Fibroblast of skin of right biceps (primary cell): ENCODE measurements at places on chromosomes 16 and 17.
A peak's percentile ranks its signal among the peaks of the same experiment; 100 is the strongest.

DNA sequence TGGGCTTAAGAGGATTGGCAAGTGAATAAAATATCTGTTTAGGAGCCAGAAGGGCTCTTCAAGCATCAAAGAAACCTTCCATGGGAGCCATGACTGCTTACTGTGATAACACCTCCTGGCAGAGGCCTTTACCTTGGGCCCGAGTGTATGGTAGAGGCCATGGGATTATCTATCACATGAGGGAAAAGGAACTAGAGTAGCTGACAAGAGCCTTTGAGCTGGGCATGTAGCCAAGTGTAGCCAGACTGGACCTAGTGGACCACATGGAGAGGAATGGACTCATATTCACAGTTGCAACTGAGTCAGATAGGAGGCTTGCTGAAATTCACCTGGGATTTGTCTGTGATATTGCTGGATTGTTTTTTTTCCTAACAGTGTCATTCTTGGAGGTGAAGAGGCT, 276.0 kb upstream of the ZFHX3 start:
- DNase-seq, result peak; percentile 4

GRCh38 chr17:7862692-7863437, 5.1 kb downstream of the CYB5D1 start:
- peak; percentile 72 for DNase-seq

GRCh38 chr17:45784741-45785479, 790 bp downstream of the CRHR1 start:
- no peak for DNase-seq

DNA sequence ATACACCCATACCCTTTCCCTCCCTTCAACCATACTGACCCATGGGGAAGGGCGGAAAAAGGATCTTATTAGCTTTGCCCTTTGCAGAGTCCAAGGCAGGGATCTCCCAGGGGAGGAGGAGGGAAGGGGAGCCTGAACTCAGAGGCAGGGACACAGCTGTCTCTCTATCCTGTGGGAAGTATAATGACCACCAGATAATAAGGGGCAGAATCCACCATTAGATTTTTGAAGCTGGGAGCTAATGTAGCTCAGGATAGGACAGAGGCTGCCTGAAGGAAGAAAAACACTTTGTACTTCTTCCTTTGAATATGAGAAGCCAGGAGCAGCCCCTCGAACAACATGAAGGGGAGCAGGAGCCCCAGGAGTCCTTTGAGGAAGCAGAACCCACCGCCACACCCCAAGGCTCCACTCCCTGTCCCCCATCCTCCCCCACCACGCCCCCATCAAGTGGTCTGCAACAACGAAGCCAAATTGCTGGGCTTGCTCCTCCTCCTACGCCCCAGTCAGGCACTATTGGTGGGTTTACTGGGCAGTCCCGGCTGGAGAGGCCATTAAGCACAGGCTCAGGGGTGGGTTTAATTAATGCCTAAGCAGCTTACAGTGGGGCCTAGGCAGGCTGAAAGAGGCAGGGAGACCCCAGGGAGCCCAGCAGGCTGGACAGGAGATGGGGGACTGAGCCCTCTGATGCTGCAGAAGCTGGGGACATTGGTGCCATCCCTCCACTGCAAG, 5.3 kb downstream of the MPP2 start:
- DNase-seq, result no peak

DNA sequence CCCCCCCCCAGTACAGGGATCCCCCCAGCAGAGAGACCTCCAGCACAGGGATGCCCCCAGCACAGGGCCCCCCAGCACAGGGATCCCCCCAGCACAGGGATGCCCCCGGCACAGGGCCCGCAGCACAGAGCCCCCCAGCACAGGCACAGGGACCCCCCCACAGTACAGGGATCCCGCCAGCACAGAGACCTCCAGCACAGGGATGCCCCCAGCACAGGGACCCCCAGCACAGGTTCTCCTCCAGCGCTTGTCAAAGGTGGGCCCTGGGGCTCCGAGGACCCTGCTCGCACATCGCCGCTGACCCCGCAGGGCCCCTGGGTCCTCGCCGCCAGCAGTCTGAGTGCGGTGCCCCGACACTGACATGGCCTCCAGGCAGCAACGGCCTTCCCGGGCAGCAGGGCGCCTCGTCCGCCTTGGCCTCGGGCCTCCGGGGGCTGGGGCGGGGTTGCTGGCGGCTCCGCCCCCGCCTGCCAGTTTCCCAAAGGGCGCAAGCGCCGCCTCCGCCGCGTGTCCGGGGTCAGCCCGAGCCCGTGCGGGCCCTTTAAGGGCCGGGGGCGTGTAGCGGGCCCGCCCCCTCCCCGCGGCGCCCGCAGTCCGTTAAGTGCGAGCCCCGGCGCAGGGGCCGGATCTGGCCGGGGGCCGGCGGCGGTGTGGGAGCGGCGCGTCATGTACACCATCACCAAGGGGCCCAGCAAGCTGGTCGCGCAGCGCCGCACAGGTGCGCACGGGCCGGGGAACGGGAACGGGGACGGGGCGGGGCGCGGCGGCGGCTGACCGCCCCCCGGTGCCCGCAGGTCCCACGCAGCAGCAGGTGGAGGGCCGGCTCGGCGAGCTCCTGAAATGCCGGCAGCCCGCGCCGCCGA, at the start of gene MCRIP2:
Gene MCRIP2, plus strand, starts transcription at position 503 of the 863 bp plus-strand sequence. Its CDS starts 164 bp downstream, at position 667.
- peak; percentile 64 for DNase-seq

DNA sequence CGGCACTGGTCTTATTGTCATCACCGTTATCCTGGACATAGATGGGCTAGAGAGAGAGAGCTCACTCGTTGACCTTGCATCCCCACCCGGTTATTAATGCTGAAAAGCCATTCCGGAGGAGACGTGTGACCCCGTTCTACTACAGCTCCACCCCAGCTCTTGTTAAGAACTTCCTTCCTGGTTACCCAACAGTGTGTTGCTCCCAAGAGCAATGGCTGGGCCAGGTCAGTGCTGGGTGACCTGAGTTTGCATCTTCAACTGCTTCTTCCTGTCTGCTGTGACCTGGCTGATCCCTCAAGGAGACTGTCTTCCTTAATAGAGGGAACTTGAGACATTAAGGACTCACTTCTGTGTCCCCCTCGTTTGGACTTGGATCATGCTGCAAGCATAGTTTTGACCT, 96.1 kb upstream of the SDK2 start:
- no peak for DNase-seq

GRCh38 chr16:70478912-70479341, 24.5 kb downstream of the FCSK start:
- DNase-seq, result no peak

DNA sequence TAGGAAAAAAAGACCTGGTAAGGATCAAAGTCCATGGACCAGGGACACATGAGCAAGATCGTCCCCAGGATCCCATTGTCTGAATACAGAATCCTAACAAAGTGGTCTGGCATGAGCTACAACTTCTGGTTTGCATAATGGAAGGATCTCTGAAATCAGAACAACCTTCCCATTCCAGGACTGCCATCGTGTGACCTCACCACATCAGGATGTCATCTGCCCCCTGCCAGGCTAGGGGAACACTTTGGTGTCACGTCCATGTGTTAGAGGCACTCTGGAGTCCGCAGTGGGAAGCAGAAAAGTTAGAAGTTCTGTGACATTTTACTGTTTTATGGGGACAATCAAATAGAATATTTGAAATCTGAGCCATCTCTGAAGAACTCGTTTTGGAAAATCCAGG, 160.7 kb downstream of the RGS9 start:
- DNase-seq, result peak; percentile 31

DNA sequence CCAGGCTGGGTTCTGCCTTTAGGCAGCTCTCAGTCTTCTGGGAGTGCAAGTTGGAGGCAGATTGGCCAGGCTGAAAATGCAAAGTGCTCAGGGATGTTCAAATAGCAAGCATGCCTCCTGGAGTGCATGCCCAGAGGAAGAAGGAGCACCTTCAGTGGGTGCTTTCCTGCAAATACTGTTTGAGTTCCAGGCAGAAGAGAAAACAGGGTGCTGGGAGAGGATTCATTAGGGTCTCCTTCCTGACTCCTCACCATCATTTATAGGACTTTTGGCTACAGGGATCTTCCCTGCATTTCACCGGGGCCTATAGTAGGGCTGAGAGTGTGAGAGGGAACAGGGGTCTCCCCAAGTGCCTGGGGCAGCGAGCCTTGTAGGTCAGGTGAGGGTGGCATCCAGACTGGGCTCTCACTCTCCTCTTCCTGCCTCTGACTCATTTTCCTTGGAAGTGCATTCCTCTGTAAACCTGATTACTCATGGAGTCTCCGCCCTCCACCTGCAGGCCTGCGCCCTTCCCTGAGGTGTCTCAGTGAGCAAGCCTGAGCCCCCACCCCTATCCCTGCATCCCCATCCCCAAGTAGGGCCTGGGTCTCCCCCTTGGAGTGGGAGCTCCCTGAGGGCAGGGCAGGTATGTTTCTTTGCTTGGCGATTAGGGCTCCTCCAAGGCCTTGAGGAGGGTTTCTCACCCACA, 17.1 kb upstream of the TNS4 start:
- DNase-seq, result peak; percentile 42
